NCI-H774 (cell line): ENCODE measurements at places on chromosomes 1 and 21.
A peak's percentile ranks its signal among the peaks of the same experiment; 100 is the strongest.

DNA sequence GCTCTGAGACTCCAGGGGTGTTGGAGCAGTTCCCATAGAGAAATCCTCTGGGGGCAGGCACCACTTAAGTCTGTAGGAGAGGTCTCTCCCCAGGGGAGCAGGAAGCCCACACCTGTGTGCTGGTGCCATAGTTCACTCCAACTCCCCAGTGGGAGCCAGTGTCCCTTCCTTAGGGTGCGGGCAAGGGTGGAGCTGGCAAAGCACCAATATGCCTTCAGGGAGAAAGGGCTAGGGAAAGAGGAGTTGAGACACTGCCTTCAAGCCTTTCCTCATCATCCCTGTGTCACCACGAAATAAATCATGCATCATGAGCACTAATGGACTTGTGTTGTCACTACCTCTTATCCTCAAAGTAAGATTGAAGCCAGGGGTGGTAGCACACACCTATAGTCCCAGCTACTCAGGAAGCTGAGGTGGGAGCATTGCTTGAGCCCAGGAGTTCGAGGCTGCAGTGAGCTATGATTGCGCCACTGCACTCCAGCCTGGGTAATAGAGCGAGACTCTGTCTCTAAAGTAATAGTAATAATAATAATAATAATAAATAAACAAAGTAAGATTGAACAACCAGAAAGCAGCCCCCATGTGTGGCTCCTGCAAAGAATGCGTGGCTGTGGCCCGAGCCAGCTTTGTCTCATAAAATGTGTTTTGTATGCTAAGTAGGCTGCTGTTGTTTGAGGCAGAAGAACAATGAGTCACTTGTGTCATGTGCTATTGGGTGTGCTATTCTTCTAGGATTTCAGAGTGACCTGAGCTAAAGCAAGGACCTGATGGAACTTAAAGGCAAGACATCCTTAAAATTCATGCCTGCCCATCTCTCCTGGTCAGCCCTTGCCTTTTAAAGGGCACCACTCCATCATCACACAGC lies 6.7 kb upstream of the TIE1 start:
- no peak for DNase-seq

GRCh38 chr1:228277491-228278431 lies 69.9 kb downstream of the OBSCN start:
- no peak for DNase-seq

DNA sequence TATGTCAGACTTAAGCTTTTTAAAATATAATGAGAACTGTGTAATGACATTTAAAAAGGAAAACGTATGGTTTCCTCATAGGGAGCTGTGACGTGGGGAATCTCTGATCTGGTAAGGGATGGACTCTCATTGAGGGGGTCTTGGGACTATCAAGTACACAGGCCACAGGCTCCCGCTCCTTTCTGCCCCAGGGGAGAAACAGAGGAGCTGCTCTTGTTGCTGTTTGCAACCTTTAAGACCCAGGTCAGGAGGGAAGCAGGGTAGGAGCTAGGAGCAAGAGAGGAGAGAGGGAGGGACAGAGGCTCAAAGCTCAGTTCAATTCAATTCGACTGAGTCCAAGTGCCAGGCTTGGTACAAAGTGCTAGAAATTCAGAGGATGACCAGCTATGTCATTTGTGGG lies 185.1 kb upstream of the CSF3R start:
- no peak for DNase-seq

DNA sequence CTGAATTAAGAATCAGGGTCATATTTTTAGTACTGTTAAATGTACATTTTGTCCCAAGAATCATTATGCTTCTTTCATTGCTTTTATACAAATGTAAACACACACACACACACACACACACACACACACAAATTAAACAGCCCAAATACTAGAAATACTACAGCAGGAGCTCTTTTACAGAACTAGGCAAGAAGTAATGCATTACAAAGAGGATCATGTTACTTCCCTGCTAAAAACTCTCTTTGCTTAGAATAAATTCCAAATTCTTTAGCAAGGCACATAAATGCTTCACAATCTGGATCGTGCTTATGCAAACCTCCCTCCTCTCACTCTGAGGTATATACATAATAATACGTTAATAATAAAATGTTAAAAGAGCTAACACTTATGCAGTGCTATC lies 720.4 kb upstream of the ADGRL4 start:
- no peak for DNase-seq

- no peak for DNase-seq
These were observed 30.2 kb downstream of the CHAF1B start for GRCh38 chr21:36415375-36415774.

DNA sequence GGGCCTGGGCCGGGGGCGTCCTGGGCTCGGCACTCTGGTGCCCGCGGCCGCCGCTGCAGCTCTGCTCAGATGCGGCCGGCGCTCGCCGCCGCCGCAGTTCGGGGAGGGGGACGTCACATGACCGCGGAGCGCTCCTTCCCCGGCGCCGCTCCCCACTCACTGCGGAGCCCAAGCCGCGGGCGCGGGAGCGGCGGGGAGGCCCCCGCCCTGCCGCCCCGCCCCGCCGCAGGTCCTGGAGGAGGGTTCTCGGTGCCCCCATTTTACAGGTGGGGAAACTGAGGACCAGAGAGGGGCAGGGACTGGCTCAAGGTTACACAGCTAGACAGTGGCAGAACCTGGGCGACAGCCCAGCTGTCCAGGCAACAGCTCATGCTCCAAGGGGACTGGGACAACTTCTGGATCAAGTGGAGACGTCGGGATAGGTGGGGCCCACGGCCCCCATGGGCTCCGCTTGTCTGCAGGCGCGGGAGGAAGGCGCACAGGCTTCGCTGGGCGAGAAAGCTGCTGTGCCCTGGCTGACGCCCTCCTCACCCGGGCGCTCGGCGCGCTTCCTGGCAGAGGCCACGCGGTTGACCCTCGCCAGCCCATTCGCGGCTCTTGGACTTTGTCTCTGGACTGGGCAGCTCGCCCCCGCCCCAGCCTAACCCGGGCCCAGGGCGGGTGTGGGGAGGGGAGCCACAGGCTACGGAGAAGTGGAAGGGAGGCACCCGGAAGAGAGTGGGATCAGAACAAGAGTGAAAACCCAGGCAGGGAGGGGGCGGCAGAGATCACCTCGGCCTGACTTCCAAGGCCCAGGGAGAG lies at the start of gene RAP1GAP:
TSS of gene RAP1GAP (minus strand) at position 100 of the 801 bp plus-strand sequence. CDS start 49,325 bp downstream, outside the sequence.
- DNase-seq, result peak; percentile 2

DNA sequence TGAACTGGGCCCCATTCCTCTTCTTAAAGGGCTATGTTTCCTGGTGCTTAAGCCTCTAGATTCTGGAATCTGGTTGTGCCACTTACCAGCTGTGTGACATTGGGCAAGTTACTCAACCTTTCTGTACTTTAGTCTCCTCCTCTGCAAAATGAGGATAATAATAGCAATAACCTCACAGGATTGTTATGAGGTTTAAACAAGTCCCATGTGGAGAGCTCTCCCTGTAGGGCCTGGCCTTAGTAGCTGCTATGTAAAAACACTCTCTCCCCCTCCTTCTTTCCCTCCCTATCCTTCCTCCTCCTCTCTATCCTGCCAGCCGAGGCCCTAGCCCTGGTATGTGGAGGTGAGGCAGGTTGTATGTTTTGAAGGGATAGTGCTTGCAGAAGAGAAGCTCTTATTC lies 8.2 kb upstream of the PEAR1 start:
- no peak for DNase-seq

DNA sequence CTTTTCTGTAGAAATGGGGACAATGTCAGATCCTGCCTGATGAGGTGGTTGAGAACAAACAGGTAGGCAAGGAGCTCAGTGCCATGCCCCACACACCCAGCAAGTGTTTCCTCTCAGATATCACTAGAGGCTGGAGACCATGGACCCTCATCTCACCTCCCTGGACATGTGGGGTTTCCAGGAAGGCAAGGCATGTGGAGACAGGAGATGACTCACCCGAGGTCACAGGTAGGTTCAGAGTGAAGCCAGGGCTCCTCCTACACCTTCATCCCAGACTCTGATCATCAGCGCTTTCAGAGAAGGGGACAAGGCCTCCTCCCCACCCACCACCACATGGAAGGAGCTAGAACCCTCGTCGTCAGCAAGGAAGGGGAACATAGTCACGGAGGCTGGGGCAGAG lies 69.2 kb downstream of the MATN1 start:
- DNase-seq, result no peak

DNA sequence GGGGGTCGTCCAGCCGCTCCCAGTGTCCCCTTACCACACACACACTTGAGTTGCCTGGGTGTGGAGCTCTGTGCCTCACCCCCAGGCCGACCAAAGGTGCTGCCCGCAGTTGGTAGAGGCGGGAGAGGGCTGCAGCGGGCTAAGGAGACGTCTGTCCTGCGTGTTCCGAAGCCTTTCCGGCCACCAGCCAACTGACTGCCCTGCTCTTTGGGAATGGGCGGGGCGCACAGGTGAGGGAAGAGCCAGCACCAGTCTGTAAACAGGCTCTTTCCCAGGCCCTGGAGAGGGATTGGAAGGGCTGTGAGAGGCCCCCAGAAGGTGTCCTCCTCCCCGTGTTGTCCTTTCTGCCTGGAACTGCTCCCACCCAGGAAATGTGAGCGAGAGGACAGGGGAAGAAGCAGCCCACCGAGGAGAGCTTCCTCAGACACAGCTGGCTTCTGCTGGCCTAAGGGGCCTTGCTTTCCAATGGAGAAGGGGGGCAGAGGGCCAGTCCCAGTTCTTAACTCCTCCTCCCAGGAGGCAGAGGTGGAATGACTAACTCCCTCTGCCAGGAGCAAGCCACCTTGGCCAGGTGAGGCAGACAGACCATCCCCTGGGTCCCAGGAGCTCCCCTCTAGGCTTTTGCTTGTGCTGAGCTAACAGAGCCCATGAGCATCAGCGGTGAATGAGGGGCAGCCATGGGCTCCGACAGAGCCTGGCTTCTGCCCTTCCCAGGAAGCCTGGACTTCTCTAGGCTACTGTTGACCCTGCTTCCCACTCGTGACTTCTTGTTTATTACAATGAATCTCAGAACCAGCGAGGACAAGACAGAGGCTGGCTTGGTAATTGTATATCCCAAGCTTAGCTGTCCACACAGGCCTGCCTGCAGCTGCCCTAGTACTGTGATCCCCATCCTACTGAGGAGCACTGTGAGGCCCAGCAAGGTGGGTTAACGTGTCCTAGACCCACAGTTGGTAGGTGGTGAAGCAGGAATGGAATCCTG lies 158.1 kb upstream of the COA6 start:
- DNase-seq, result peak; percentile 4

- peak; percentile 93 for DNase-seq
These were observed at the start of gene ENAH for GRCh38 chr1:225652729-225653462. Gene ENAH (minus strand): TSS chr1:225653123. CDS start chr1:225652690, 433 bp downstream.

GRCh38 chr1:233121947-233122559 lies 171.6 kb downstream of the NTPCR start:
- DNase-seq, result no peak

DNA sequence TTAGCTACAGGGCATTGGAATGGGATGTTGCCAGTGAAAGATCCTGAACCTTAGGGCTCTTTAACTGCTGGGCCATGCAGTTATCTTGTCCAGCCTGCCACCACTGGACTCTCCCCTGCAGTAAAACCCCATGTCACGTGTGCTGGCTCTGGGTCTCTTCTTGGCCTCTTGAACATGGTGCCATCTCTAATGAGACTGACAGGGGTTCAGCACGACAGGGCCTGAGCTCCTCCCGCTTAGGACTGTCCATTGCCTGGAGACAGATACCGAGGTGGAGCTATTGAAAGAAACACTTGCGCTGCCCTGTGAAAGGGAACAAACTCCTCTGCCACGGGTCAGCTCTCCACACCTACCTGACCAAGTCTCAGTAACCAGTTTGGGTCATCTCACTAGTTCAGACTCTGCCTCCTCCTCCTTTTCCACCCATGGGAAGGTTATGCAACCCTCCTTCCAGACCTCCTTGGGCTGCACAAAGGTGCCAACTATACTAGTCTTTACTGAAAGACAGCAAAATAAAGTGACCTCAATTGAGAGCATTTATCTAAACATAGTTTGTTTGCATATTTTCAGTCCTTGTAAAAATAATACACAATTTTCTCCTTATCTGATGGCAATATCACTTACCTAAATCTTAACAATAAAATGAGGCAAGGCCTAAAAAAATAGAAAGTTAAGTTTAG lies 66.0 kb downstream of the GNG12 start:
- DNase-seq, result no peak

DNA sequence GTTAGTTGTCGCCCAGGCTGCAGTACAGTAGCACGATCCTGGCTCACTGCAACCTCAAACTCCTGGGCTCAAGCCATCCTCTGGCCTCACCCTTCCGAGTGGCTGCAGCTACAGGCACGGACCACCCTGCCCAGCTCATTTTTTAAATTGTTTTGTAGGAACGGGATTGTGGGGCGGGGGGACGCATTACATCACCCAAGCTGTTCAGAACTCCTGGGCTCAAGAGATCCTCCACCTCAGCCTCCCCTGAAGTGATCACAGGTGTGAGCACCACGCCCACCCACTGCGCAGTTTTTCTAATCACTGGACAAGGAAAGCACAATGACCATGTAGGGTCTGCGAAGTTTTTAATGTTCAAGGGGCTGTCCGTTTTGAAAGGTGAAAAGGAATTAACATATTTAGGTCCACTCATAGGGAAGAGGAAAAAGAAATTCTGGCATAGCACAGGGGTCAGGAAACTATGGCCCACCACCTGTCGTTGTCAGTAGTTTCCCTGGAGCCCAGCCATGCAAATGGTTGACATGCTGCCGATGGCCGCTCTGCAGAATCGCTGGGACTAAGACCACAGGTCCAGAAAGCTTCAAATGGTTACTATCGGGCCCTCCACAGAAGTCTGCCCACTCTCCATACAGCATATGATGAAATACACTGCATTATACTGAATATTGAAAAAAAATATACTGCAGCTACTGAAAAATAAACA lies 26.0 kb downstream of the SETD4 start:
- DNase-seq, result no peak

GRCh38 chr1:222547260-222547614 lies 667 bp downstream of the HHIPL2 start:
- DNase-seq, result no peak

DNA sequence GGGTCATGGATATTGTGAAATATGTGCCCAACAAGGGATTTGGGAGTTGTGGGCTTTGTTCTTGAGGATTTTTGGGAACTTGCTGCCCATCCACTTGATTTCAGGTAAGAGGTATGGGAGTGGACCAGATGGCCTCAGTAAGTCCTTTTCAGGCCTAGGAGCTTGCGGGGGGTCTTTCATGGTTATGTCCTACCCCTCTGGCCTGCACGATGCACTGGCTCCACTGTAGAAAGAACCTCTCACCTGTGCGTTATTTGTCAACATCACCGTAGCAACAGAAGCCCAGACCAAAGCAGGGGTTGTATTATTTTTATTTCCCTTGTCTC lies 8.6 kb downstream of the RIIAD1 start:
- no peak for DNase-seq

GRCh38 chr1:243793298-243793697 lies 56.7 kb downstream of the AKT3 start:
- no peak for DNase-seq

DNA sequence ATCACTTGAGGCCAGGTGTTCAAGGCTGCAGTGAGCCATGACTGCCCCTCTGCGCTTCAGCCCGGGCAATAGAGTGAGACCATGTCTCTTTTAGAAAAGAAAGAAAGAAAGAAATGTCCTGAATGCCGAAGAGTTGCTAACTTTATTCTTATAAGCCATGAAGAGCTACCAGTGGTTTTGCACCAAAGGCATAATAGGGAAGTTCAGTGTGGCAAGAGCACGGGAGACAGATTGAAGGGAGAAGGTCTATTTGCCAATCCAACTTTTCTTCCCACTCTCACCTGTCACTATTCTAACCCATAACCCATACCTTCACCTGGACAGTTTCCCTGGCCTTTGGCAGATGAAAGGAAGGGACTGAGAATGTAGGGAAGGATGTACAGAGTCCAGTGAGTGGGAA lies 4.4 kb upstream of the PEA15 start:
- DNase-seq, result no peak
